ENCODE measurements at places on chromosomes 12 and 14.
A peak's percentile ranks its signal among the peaks of the same experiment; 100 is the strongest.

- no peak for DNase-seq
These were observed 118.0 kb upstream of the FSCB start for GRCh38 chr14:44625098-44625497.

DNA sequence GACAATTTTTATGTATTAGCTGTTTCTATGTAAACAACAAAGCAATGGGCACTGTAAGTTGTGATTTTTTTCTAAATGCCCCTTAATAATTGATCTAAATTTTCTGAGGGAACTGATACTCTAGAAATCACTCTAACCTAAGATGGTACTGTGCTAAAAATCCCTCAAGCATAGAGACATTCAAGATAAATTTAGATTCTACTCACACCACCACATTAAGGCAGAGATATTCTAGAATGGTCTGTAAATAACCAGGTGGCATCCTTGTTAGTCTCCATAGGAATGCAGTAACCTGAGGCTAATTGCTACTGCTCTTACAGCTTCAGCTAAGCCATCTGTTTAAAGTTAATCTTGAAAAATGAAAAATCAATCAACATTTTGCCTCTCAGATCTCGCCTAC is 87.3 kb downstream of the SLC41A2 start:
- DNase-seq = no peak

DNA sequence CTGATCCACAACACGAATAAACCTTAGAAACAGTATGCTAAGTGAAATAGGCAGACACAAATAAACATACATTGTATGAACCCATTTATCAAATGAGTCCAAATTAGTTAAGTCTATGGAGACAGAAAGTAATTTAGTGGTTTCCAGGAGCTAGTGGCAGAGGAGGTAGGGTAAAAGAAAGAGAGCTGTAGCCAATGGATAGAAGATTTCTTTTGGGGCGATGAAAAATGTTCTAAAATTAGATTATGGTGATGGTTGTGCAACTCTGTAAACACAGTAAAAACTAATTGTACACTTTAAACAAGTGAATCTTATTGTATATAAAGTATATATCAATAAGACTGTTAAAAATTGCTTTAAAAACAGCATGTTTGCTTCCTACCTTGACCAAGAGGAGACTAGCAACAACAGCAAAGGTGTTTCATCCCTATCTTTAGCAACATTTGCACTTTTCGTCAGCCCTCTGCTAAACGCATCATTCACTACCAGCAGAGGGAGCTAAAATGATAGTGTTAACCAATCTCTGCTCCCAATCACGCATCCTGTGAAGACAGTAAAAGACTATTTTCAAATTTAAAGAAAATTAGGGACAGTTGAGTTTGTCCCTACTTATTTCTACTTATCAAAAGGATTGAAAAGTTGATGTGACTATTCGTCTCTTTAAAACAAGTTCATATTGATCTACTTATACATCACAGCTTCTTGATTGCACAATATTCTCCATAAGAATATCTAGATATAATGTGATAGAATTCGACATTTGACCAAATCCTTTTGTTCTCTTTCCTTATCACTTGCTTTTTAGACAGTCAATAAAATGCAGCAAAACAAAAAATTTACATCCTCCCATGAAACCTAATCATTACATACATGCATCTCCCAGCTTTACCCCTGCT is 24.0 kb upstream of the LGR5 start:
- DNase-seq = no peak

DNA sequence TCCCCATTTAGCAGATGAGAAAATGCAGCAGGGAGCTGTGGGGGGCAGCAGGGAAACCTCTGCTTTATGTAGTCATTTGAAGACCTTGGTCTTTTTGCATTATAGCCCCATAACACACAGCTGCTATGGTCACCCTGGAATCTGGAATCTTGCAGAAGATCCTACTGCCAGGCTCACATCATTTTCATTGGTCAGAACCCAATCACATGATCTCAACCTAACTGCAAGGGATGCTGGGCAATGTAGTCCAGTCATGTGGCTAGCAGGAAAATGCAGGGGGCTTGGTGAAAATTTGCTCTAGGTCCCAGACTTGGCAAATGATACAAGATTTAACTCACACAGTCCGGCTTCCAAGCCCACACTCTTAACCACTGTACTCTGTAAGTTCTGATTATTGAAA is 1028.7 kb downstream of the AACS start:
- DNase-seq = no peak

DNA sequence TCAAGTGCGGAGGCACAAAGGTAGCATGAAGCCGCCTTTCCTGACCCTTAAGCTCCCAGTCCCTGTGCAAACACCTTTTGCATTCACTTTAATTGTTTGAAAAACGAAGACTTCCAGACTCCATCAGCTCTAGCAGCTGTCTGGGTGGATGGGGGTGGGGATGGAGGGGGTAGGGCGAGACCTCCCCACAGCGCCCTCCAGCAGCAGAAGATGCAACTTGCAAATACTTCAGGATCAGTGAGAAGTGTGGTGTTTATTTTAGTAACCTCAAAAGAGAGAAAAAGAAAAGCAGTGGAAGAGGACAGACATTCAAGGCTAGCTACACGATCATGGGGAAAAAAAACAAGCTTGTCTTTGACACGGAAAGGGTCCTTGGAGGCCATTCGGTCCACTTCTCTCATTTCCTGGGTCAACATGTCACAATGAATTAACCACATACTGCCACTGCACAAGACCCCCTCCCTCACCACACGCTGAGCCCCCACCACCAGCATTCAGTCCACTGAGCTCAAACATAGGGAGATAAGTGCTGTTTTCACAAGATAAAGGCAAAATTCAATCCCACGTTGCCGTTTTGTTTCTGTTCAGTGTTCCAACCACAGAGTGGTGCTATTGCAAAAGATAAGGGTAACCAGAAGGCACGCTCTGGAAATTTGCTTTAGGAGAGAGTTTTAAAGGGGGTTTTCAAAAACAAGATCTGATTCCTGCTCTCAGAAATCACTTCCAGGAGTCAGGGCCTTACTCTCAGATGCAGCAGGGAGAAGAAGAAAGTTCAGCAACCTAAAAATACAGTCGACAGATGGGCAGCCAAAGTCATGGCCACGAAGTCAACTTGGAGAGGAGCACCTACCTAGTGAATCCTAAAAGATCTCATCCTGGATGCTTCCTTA is 3.3 kb upstream of the NTF3 start:
- DNase-seq = no peak

DNA sequence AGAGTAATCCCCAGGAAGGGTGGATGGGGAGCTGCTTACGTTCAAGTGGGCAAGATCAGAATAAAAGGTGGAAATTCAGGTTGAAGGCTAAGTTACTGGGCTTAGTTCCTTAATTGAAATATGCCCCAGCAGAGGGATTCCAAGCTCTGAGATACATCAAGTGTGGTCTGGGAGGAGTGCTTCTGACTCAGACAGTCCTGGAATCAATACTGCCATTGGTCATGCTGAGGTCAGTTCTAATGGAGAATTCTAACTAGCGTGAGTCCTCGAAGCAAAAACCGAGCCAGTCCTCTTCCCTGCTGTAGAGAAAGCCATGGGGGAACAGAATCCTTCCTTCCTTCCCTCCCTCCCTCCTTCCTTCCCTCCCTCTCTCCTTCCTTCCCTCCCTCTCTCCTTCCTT is 39.9 kb downstream of the NOS1 start:
- DNase-seq = no peak

GRCh38 chr12:116171549-116171948 is 105.9 kb downstream of the MED13L start:
- no peak for DNase-seq

GRCh38 chr12:111691262-111691661 is 5.4 kb downstream of the ACAD10 start:
- DNase-seq = no peak

- peak; percentile 7 for DNase-seq
These were observed 1494.7 kb upstream of the TMEM132C start for GRCh38 chr12:126772171-126772864.

- DNase-seq = no peak
These were observed 6.1 kb downstream of the SOS2 start for GRCh38 chr14:50225067-50225973.

GRCh38 chr14:33539918-33540357 is 410.9 kb downstream of the EGLN3 start:
- DNase-seq = no peak

DNA sequence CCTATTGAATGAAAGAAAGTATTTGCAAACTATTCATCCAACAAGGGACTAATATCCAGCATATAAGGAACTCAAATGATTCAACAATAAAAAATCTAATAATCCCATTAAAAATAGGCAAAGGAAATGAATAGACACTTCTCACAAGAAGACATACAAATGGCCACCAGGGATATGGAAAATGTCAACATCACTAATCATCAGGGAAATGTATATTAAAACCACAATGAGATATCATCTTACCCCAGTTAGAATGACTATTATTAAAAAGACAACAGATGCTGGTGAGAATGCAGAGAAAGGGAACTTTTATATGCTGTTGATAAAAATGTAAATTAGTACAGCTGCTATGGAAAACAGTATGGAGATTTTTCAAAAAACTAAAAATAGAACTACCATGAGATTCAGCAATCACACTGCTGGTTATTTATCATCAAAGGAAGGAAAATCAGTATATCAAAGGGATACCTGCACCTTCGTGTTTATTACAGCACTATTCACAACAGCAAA is 89.3 kb downstream of the GARIN6 start:
- DNase-seq = no peak

DNA sequence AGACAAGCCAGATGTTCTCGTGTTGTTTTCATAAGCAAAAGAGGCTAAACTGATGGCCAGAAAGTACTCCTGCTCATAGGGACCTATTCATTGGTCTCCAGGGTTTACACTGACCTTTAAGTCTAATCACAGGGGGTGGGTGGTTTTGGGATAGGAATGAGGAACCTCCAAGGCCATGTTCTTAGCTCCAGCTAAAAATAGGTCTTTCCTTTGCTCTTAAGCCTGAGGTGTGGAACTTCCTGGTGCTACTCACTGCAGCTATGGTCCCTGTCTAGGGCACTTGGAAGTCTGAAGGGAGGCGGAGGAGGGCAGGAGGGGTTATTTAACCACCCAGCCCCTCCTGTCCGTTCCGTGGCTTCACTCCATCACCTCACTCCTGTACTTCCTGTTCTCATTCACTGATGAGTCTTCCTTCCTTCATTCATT is 18.6 kb downstream of the GPRC5A start:
- DNase-seq = no peak

DNA sequence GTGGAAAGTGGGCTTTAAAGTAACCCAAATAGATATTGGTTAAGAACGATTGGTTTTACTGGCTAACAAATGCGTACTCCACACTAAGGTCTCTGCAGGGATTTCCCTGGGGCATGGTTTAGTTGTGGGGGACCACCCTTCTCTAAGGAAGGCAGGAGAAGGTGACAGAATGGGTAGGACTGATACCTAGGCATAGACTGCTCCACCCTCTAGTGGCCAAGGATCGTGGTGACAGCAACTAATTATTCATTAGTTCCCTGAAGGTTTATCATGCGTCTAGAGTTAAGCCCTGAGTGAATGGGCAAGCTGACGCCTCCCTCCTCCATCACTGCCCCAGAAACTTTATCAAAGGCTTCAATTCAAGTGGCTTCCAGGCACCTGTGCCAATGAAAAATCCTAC is 9.1 kb downstream of the FAM181A start:
- DNase-seq = no peak

DNA sequence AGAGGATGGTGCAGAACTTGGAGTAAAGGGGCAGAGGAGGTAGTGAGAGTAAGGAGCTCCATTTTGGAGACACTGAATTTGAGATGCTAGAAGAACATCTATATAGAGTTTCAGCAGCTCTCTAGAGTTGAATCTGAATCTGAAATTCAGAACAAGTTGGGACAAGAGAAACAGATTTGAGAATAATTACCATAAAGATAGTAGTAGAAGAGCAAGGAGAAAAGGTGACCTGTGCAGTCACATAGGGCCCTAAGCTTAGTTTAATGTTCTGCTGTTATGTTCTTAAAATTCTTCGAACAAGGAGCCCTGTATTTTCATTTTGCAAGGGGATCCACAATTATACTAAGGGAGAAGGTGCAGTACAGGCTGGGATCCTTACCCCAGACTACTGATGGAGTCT is 7.4 kb downstream of the REM2 start:
- DNase-seq = no peak

DNA sequence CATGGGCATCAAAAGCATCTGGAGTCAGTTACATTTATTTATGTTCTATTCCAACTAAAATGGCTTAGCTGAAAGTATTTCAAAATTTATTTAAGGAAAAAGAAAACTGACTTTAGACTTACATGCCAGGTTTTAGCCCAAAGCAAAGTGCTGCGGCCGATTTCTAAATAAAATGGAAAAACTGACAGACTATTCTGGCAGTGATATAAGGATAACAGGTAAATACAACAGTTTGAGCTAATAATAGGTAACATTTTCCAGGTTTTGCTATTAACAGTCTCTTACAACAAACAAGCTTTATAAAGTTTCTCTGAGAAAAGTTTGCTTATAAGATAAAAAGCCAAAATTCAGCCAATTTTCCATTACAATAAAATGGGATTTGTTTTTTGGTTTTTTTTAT is 937.2 kb upstream of the FLRT2 start:
- no peak for DNase-seq

DNA sequence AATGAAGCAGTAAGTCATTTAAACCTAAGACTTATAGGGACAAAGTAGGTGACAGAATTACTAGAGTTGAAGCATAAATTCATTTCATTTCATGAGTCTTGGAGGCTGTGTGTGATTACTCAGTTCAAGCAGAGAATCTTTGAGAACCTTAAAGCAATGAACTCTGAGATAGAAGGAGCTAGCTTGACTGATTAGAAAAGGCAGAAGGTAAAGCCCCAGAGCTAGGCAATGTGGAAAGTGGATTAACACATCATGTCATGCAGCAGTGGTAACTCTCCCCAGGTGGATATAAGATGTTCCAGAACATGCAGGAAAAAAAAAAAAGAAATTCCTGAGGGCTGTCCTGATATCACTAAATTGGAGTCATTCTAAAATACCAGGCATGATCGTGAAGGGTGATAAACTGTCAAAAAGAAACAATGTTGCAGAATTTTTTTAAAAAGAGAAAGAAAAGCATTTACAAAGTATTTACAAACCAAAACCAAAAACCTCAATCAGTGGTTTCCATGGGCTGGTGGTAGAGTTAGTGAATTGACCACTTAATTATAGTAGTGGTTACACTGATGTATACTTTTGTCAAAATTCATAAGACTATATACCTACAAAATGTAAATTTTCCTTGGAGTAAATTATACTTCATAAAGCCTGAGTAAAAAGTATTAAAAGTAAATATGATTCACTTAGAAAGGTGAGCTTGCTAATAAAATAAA is 12.7 kb upstream of the SLC16A7 start:
- DNase-seq = no peak

- DNase-seq = no peak
These were observed 92.8 kb downstream of the SCN8A start for GRCh38 chr12:51683763-51684357.

GRCh38 chr12:30930641-30931040 is 4.1 kb downstream of the TSPAN11 start:
- DNase-seq = no peak

- DNase-seq = no peak
These were observed 46.4 kb upstream of the CNOT2 start for GRCh38 chr12:70196811-70197281.

DNA sequence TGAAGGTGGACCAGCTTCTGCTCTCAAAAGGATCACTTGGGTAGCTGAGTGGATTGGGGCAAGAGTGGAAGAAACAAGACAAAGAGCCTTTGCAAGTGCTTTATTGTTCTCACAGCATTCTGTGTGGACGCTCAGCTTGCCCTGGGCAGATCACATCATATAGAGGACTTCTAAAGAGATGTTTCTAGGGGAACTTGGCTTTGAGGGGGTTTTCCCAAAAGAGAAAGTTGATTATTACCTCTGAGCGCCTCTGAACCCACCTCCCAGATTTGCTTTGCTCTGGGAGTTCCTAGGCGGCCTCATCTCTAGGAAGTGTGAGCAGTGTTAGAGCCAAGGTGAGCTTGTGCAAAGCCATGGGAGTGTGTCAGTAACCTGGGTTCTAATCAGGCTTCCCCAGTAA is 81.7 kb downstream of the RIN3 start:
- DNase-seq = no peak

All from stimulated activated CD4-positive, alpha-beta T cell treated with anti-CD3 and anti-CD28 coated beads, TNF-alpha, amount 100 ng/mL, for 24 hours (primary cell).